ENCODE measurements at places on chromosomes 12 and 14. TPM values are rescaled to one million over a fixed set of nuclear protein-coding genes. Genes with fewer than 3 reads are reported as not detected.

KRT77 gene
- 0.42 TPM for polyA plus RNA-seq

TMEM121 gene
- polyA plus RNA-seq = 3.0 TPM

RFX4 gene
- polyA plus RNA-seq = 0.13 TPM

HOXC12 gene
- not detected for polyA plus RNA-seq

MYBPC1 gene
- 4.0 TPM for polyA plus RNA-seq

RNASE4 gene
- polyA plus RNA-seq = 37.1 TPM

RGS6 gene
- 2.7 TPM for polyA plus RNA-seq

TMEM233 gene
- polyA plus RNA-seq = 0.51 TPM

BEST3 gene
- 0.24 TPM for polyA plus RNA-seq

C1QL4 gene
- 0.01 TPM for polyA plus RNA-seq

ZNF268 gene
- polyA plus RNA-seq = 23.2 TPM

RAD51B gene
- polyA plus RNA-seq = 6.4 TPM

SOX5 gene
- polyA plus RNA-seq = 3.5 TPM

NXPH4 gene
- 0.91 TPM for polyA plus RNA-seq

AVPR1A gene
- 0.84 TPM for polyA plus RNA-seq

SSPN gene
- polyA plus RNA-seq = 11.5 TPM

PDE3A gene
- 62.0 TPM for polyA plus RNA-seq

ACSM4 gene
- polyA plus RNA-seq = 0.04 TPM

METTL25 gene
- 9.4 TPM for polyA plus RNA-seq

FOXJ2 gene
- polyA plus RNA-seq = 12.4 TPM

SSTR1 gene
- polyA plus RNA-seq = 24.6 TPM

PRICKLE1 gene
- 6.0 TPM for polyA plus RNA-seq

TAS2R43 gene
- polyA plus RNA-seq = 0.48 TPM

LALBA gene
- not detected for polyA plus RNA-seq

TPH2 gene
- polyA plus RNA-seq = 0.04 TPM

LRTM2 gene
- polyA plus RNA-seq = 0.13 TPM

TAS2R10 gene
- polyA plus RNA-seq = 1.2 TPM

KRT81 gene
- 0.72 TPM for polyA plus RNA-seq

CLEC1B gene
- 0.19 TPM for polyA plus RNA-seq

PTCSC3 gene
- not detected for polyA plus RNA-seq

TAS2R31 gene
- polyA plus RNA-seq = 0.82 TPM

SLC7A7 gene
- polyA plus RNA-seq = 660 TPM

TAS2R46 gene
- polyA plus RNA-seq = 0.13 TPM

P2RX7 gene
- 1.3 TPM for polyA plus RNA-seq

PPP2R3C gene
- polyA plus RNA-seq = 51.7 TPM

C12orf50 gene
- 0.04 TPM for polyA plus RNA-seq

CATSPERB gene
- polyA plus RNA-seq = 0.81 TPM

OAS1 gene
- polyA plus RNA-seq = 26.9 TPM

NPAS3 gene
- polyA plus RNA-seq = 1.0 TPM

BDKRB2 gene
- 9.1 TPM for polyA plus RNA-seq

HOXC5 gene
- 1.8 TPM for polyA plus RNA-seq

SLC2A3 gene
- 26.7 TPM for polyA plus RNA-seq

ENDOU gene
- polyA plus RNA-seq = 1.8 TPM

AKAP6 gene
- 8.5 TPM for polyA plus RNA-seq

MIP gene
- polyA plus RNA-seq = 0.24 TPM

CISTR gene
- not detected for polyA plus RNA-seq

PTHLH gene
- polyA plus RNA-seq = 0.60 TPM

PRIMA1 gene
- polyA plus RNA-seq = 9.2 TPM

All from large intestine (tissue), 12 donors.